HuH-7.5 (cell line): ENCODE measurements at places on chromosomes 5 and 9.

GRCh38 chr5:141942185-141942857 is 15.7 kb downstream of the PCDH12 start:
- no peak for DNase-seq

GRCh38 chr9:31996331-31996730 is 388.1 kb upstream of the ACO1 start:
- DNase-seq: no peak

- no peak for DNase-seq
Measured at GRCh38 chr5:77847814-77848290, 71.7 kb upstream of the TBCA start.

DNA sequence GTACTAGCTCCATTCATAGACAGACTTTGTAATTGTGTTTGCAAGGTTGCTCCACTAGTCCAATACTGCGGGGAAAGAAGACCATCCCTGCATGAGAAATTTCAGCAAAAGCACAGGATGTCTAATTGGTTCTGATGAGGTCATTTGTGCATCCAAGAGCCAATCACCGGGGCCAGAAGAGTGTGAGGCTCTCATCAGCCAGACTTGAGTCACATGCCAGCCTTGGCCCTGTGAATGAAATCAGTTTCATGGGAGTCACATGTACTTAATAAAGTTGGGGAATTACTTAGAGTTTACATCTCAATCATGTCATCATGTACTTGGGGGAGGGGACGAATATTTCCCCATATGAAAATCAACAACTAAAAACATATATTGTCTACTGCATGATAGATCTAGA is 1236.0 kb downstream of the MAT2B start:
- no peak for DNase-seq

DNA sequence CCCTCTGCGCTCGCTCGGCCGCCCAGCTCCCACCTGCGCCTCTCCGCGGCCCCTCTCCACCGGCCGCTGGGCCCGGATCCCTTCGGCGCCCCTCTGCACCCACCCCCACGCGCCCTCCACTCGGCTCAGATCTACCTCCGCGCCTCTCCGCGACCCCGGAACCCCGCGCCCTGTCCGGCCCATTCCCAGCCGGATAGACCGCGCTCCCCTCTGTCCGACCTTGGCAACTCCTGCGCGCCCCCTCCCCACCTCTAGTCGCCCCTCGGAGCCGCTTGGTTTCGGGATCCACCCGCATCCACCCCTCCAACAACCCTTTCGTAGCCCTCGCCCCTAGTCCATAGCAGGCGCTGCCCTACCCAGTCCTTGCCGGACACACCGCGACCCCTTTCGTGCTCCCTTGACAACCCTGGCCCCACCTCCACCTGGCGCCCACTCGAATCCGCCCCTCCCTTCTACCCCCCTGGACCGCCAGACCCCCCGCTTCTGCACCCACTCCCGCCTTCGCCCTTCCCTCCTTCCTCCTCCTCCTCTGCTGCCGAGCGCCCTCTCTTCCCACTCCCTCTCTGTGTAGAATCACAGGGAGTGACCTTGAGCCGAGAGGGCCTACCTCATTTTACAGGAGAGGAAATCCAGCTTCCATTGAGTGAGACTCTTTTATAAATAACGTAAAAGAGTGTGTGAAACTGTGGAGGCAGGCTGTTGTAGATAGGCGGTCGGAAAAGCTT is 525 bp upstream of the AK3 start:
- DNase-seq: peak; percentile 38

GRCh38 chr5:121019734-121020133 is 555.6 kb downstream of the PRR16 start:
- no peak for DNase-seq

GRCh38 chr5:68217047-68217355 is 1.4 kb downstream of the PIK3R1 start:
- no peak for DNase-seq

GRCh38 chr9:137021979-137022661 is 5.9 kb downstream of the ABCA2 start:
- DNase-seq: peak; percentile 87

GRCh38 chr5:16615741-16616535 is 859 bp downstream of the RETREG1 start:
- peak; percentile 22 for DNase-seq

- no peak for DNase-seq
Measured at GRCh38 chr5:76942581-76942980, 10.3 kb upstream of the CRHBP start.

DNA sequence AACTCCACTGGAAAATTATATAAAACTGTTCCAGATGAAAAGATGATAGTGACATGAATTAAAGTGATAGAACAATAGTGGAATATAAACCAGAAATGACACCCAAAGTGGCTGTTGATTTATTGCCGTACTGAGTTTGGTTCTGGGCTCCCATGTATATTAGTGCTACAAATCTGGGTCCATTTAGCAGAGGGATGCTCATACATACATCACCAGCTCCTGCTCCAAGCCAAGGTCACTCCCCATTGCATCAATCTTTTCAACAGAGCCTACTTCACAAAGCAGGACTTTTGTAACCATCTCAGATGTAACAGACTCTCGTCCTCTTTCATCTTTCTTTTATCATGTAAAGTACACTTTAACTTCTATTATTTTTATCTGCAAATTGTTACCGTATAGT is 208.6 kb downstream of the GAPVD1 start:
- no peak for DNase-seq

GRCh38 chr5:65483546-65484346 is 2.0 kb upstream of the ADAMTS6 start:
- peak; percentile 29 for DNase-seq

GRCh38 chr5:67094476-67095300 is 101.9 kb downstream of the CD180 start:
- no peak for DNase-seq

DNA sequence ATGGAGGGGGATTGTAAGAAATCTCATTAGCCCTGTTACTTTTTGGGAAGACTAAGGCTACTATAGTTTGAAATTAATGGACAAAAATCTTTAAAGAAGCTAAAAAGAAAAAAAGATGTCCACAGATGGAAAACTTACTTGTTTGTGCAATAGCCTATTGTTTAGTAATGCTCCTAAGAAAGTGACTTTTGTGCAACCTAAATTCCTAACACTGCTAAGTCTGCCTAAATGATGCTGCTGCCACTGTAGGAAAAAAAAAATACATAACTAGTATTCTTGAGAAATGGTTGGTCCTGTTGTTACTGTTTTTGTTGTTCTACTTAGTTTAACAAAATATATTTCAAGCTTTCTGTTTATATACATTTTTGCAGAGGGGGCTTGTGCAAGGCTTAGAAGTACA is 108.2 kb upstream of the NR3C1 start:
- no peak for DNase-seq

DNA sequence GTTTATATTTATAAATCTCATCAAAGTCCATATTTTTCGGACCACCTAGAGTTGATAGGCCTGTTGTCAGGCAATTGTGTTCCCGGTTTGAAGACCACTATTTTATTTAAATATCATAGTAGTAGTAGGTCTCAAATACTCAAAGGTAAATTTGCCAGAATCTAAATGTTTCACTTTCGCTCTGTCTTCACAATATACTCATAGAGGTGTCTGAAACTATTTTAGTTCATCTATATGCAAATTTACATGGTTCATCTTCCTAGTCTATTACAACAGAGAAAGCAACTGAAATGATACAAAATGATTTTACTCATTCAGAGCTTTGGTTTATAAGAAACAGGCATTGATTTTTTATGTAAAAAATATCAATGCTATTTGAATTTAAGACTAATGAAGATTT is 1897.5 kb downstream of the EFNA5 start:
- DNase-seq: no peak

DNA sequence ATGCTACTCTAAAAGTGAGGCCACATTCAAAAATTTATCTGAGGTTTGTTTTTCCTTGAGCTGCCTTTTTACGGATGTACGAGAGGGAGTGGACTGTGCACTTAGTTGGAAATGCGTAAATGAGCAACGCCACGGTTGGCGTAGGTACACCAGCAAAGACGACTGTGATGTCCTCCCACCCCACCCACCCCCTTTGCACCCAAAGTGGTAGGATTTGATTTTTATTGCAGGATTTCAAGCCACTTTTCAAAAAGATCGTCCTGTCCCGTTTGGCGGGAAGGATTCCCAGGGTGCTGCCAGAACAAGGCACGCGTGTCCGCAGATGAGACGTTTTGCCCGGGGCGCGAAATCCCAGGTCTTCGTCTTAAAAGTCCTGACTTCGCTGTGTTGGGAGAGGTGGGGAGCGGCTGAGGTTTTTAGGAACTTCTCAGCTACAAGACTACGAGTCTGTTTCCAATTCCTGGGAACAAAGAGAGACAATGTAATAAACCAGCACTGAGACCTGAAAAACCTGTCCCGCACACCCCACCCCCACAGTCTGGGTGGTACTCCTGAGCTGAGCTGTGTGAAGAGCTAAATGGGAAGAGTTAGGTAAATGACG is 1.0 kb upstream of the TLE1 start:
- DNase-seq: peak; percentile 72

DNA sequence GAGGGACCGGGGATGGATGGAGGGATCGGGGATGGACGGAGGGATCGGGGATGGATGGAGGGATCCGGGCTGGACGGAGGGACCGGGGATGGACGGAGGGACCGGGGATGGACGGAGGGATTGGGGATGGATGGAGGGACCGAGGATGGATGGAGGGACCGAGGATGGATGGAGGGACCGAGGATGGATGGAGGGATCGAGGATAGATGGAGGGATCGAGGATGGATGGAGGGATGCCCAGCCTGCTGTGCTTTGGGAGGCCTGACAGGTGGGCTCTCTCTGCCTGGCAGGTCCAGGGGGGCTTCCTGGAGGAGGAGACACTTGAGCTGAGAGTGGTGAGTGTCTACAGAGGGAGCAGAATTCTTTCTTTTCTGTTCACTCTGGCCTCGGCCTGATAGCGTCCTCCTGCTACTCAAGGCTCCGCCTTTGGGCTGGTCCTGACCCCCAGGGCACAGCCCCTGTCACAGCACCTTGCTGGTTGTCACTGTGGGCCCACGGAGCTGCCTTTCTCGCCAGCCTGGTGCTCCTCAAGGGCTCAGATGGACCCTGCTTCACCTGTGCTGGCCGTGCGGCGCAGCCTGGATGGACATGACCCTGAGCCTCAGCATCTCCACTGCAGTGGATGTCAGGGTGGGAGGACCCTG is 42.2 kb upstream of the RNF130 start:
- DNase-seq: no peak

- no peak for DNase-seq
Measured at GRCh38 chr5:9537223-9538141, 8.4 kb downstream of the SEMA5A start.

DNA sequence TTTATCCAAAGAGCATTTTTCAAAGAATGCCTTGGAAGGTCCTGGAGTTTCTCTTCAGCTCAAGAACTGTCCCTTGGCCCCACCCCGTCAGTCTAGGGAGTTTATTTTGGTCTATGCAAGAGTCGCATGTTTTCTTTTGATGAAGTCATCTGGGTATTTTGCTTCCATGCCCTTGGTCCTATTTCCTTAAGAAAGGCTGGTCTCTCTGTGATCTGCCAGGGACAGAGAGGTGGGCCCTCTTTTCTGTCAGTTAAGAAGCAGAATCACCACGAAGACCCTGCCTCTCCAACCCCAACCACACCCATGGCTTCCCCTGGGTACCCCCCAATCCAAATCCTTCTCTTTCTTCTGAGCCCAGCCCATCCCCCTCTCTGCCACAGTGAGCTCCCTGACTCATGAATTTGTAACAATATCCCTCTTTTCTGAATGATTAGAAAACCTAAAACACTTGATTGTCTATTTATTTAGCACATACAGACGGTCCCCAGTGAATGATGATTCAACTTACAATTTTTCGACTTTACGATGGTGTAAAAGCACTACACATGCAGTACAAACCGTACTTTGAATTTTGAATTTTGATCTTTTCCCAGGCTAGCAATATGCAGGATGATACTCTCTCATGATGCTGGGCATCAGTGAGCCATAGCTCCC is 163.5 kb upstream of the ADRA1B start:
- no peak for DNase-seq

- no peak for DNase-seq
Measured at GRCh38 chr9:99073985-99074901, 30.7 kb upstream of the TGFBR1 start.

GRCh38 chr5:90809311-90810056 is 250.9 kb downstream of the ADGRV1 start:
- no peak for DNase-seq

DNA sequence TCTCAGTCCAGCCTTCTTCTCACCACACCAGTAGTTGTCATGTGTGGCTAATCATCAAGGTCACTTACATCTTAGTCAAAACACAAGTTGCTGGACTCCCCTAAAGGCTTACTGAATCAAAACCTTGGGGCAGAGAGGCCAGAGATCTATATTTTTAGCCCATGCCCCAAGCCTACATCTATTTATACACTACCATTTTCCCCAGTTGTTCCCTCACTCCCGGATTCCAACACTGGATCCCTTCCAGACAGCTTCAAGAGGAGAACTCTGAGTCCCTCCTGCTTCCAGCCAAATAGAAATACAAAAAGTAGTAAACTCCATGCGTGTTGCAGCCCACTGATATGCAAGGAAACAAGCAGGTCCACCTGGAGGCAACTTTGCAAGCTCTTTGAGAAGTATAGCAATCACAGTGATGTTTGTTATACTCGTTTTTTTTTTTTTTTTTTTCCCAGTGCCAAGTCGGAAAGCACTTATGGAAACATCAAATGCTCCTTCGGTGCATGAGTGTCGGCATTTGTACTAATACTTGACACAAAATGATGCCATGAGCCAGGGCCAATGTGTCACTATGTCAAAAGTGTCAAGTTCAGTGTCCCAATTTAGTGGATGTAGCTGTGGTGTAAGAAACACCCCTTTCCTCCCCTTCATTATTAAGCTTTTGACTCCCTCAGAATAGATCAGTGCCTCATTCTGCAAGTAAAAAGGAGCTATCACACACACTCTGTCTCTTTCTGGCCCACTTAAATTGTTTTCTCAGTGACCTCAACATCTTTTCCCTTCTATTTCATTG is 594.2 kb upstream of the SGCD start:
- DNase-seq: no peak

DNA sequence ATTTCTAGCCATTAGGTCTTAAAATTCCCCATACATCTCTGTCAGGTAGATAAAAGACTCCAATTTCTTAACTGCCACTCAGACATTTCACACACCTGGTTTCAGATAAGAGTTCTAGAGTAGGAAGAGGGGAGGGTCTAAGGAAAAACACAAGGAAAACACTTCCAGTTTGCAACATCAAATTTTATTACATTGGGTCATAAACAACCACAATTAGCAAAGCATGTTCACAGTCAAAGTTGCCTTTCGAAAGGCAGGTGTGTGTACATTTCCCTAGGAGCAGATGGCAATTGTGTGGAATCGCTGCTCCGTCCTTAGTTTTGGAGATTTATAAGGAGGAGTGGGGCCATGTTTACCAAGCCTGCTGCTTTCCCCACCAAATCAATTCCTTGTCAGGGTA is 120.8 kb downstream of the DMRT2 start:
- DNase-seq: no peak

DNA sequence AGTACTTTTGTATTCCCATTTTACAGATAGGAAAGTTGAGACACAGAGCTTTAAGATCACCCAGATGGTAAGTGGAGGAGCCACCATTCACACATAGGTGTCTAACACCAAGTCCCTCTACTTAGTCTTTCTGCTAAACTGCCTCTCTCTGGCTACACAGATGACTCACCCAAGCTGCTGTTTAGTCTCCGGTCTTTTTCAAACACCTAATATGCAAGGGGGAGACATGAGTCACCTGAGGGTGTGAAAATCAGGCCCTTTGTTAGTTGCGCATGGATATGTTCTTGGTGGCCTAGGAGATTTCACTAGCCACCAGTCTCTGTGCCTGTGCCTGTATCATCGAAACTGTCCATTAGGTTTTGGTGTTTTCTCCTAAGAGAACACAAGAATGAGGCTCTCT is 117.8 kb downstream of the MAST4 start:
- no peak for DNase-seq
